ENCODE measurements at places on chromosomes 7 and 10.

DNA sequence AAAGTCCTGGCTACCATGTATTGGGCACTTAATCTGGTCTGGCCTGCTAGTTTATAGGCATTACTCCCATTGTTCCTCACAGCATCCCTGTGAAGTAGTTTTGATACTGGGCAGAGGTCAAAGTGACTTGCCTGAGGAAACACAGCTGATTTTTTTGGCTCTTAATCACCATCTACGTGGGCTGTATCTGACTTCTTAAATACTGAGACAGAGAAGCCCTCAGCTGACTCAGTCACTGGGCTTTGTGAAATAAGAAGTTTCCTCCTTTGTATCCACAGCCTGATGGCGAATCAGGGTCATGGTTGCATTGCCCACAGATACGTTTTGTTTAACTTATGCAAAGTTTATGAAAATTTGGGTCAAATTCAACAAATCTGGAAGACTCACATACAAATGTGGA is 13.2 kb downstream of the TACR2 start:
- no peak for DNase-seq

GRCh38 chr7:70836946-70837345 is 295.0 kb upstream of the GALNT17 start:
- DNase-seq, result no peak

DNA sequence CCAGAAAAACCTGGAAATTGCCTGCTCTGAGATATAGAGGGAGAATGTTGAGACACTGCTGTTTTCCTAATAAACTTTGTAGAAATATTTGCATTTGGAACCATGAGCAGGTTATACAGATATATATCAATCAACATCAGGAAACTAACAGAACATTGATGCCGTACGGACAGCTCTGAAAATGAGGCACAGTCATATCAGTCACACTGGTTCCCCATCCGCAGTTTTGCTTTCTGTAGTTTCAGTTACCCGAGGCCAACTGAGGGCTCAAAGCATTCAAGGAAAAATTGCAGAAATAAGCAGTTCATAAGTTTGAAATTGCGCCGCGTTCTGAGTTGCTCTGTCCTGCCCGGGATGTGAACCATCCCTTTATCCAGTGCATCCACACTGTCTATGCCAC is 137.9 kb downstream of the KLF6 start:
- DNase-seq, result no peak

- no peak for DNase-seq
Observed at GRCh38 chr10:123571978-123572377, 94.2 kb upstream of the GPR26 start.

- DNase-seq, result no peak
Observed at GRCh38 chr7:41969561-41970105, 266.7 kb upstream of the INHBA start.

DNA sequence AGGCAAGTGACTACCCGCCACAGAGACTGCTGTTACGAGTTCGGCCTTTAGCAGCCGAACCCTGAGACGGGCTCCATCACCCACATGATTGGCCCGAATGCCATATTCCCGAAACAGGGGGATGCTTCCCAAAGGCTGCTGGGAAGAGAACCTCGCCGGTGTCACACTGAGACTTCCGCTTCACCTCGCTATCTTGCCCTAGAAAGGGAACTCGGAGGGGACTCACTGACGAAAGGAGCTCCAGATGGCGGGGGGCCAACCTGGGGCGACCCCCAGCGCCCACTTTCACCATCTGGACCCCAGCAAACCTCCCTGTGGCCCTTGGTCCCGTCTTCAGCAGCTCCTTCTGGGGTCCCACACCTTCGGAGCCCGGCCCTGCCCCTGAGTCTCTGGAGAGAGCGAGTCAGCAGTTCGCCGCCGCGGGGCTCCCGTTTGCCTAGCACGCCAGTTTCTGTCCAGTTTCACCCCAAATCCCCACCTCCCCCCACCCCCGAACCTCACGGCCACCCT is 529 bp downstream of the HPS1 start:
- peak; percentile 19 for DNase-seq

GRCh38 chr10:123433539-123433938 is 232.6 kb upstream of the GPR26 start:
- DNase-seq, result no peak

- no peak for DNase-seq
Observed at GRCh38 chr10:103512591-103513379, 19.3 kb downstream of the NEURL1 start.
